ENCODE measurements at places on chromosomes 2 and 18. TPM values are rescaled to one million over a fixed set of nuclear protein-coding genes. Genes with fewer than 3 reads are reported as not detected.

The HRH4 gene
- total RNA-seq = 7.5 TPM

The AKAIN1 gene
- not detected for total RNA-seq

DNA sequence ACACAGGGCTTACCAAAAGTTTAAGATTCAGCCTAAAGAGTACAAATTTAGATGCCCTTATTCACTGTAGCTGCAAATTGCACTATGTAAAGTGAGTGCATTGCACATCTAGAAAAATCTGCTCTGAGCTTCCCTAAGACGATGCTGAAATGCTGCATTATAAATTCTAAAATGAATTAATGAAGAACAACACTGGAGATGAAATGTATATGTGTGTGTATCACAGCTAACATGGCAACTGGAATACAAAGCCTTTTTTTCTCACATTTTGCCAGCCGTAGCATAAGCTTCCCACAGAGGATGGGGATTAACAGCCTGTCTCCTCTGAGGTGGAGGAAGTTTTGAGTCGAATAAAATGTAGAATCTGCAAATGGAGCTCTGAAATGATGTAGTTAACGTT is 338.3 kb upstream of the ZEB2 start:
- no peaks in the 10 kb centered on the region for H3K36me3 ChIP-seq
- H3K27ac ChIP-seq = no peak overlapping the region
- no peaks in the 10 kb centered on the region for H3K27me3 ChIP-seq

The ASB18 gene
- not detected for total RNA-seq

GRCh38 chr2:129499747-129500146 is 479.7 kb upstream of the RAB6C start:
- no peaks in the 10 kb centered on the region for H3K4me1 ChIP-seq
- H3K36me3 ChIP-seq = no peaks in the 10 kb centered on the region
- no peak overlapping the region for H3K27ac ChIP-seq
- DNase-seq = no peak
- no peaks in the 10 kb centered on the region for H3K27me3 ChIP-seq
- no peak overlapping the region for H3K4me3 ChIP-seq

The DSC2 gene
- 18.5 TPM for total RNA-seq

DNA sequence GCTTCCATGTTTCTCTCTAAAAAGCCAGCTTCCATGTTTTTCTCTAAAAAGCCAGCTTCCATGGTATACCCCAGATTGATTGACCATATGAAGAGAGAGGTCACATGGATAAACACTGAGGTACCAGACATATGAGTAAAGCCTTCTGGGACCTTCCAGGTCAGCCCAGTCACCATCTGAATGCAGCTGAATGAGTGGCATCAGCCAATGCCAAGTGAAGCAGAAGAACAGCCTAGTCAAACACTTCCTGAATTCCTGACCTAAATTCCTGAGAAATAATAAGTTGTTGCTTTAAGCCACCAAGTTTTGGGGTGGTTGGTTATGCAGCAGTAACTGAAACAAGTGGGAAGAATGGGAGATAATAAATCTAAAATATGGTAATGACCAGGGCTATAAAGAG is 5.7 kb upstream of the ALS2 start:
- no peak for DNase-seq
- H3K4me1 ChIP-seq = no peaks in the 10 kb centered on the region
- H3K27me3 ChIP-seq = no peaks in the 10 kb centered on the region
- H3K27ac ChIP-seq = no peak overlapping the region

The TOGARAM2 gene
- total RNA-seq = 7.3 TPM

The CHRND gene
- not detected for total RNA-seq

All from left lung (tissue), 14 donors.